GM23338 (cell line): ENCODE measurements at places on chromosomes 2 and 18.

DNA sequence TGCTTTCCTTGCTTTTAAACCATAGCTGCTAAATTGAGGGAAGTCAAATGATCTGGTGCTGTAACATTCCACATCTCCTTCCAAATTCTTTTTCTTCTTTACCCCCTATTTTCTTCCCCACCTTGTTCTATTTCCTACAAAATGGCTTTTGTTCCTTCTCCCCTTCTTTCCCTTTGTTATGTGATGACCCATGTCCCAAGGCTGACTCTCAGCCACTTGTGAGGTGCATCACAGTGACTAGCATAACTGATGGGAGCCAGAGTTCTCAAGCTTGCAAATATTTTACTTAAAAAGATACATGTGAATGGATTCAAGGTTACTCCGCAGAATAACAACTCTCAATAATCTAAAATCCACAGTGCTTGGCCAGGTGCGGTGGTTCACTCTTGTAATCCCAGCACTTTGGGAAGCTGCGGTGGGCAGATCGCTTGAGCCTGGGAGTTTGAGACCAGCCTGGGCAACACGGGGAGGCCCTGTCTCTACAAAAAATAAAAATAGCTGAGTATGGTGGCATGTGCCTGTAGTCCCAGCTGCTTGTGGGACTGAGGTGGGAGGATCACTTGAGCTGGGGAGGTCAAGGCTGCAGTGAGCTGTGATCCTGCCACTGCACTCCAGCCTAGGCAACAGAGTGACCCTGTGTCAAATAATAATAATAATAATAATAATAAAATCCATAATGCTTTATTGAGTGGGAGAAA is 100.1 kb upstream of the CERS6 start:
- peak; percentile 27 for DNase-seq

GRCh38 chr2:27965841-27966240 is 75.3 kb downstream of the BABAM2 start:
- no peak for DNase-seq

- no peak for DNase-seq
These were observed 439.7 kb downstream of the RIT2 start for GRCh38 chr18:42675810-42676209.

DNA sequence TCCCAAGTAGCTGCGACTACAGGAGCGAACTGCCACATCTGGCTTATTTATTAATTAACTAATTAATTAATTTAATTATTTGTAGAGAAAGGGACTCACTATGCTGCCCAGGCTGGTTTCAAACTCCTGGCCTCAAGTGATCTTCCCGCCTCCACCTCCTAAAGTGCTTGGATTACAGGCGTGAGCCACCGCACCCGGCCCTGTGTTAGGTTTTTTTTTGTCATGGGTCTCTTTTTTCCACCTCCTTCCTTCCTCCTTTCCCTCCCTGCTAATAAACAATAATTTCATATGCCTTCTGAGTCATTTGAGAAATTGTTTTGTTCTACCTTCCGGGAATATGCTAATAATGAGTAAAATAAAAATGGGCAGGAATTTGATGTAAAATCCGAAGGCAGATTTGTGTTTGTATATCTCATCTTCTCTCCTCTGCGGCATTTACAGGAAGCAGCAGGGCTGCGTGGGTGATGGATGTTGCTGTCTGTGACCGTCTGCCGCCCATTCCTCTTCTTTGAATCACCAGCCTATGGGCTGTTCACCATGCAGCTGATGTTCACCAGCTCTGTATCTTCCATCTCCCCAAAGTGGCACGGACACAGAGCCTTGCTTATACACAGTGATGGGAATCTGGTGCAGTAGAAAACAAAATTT is 89.9 kb downstream of the ACSL3 start:
- DNase-seq, result no peak

GRCh38 chr18:37764541-37765288 is 199.1 kb upstream of the CELF4 start:
- no peak for DNase-seq

GRCh38 chr2:215082446-215082845 is 56.0 kb downstream of the ABCA12 start:
- DNase-seq, result no peak

GRCh38 chr2:108315444-108315934 is 26.8 kb downstream of the SULT1C2 start:
- DNase-seq, result peak; percentile 7

DNA sequence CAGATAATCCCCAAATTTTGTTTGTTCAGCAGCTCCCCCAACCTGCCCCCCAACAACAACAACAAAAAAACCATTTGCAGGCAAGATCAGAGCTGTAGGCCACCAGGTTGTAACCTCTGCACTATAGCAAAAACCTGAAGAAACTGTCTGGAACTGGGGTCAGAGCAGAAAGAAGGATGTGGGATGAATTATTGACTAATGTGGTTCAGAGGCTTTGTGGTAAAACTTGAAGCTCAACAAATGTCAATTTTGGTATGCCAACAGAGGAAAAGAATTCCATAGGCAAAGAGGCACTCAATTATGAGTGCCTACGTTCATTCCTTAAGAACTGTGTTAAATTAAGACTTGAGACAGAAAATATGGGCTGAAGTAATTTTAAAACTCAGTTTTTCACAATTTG is 255.1 kb downstream of the STK39 start:
- DNase-seq, result no peak

- DNase-seq, result no peak
These were observed 31.0 kb upstream of the KCNF1 start for GRCh38 chr2:10880586-10881321.

DNA sequence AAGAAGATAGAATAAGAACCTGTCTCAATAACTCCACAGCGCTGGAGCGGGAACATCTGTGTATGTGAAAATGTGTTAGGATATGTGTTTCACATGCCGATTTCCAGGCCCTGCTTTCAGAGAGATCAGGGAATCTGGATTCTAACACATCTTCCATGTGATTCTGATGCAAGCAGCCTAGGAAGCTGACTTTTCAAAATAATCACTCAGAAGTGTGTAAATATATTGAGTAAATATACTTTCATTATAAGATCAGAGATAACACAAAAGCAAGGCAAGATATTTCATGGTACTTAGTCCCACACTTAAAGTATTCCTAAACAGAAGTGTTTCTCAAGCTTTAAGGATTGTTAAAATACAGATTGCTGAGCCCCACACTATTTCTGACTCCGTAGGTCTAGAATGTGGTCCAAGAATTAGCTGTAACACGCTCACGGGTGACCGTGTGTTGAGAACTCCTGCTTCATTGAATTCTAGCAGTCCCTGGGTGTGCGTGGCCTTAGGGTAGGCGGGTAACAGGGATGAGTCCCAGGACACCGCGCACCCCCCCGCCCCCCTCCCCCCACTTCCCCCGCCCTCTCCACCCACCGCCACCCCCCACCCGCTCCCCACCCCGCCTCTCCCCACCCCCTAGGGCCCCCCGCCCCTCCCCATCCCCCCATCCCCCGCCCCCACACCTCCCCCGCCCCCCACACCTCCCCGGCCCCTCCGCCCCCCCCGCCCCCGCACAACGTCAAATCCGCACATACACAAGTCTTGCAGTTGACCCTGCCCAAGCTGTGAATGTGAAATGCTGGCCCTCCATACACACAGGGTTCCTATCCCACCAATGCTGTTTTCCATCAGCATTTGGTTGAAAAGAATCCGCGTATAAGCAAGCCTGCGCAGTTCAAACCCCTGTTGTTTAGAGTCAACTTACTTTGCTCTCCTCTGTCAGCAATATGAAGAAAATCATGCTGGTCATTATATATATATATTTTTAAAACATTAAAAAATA is 94.2 kb upstream of the SLC39A10 start:
- peak; percentile 36 for DNase-seq

DNA sequence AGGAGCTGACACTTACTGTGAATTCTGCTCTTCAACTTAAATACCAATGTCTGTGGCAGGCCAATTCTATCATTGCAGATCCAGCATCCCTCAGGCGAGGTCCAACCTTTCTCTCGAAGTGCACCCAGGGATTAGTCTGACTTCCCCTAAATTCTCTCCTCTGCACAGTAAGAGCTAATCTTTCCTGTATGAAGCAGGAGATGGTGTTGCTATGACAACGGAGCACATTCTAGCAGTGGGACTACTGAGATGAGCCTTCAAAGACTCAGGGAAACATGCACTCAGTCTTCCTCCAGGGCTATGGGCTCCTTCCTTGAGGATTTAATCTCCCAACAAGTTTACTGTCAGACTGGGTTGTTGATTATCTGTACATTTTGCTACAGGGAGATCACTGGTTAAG is 176.3 kb downstream of the NOL4 start:
- peak; percentile 49 for DNase-seq

DNA sequence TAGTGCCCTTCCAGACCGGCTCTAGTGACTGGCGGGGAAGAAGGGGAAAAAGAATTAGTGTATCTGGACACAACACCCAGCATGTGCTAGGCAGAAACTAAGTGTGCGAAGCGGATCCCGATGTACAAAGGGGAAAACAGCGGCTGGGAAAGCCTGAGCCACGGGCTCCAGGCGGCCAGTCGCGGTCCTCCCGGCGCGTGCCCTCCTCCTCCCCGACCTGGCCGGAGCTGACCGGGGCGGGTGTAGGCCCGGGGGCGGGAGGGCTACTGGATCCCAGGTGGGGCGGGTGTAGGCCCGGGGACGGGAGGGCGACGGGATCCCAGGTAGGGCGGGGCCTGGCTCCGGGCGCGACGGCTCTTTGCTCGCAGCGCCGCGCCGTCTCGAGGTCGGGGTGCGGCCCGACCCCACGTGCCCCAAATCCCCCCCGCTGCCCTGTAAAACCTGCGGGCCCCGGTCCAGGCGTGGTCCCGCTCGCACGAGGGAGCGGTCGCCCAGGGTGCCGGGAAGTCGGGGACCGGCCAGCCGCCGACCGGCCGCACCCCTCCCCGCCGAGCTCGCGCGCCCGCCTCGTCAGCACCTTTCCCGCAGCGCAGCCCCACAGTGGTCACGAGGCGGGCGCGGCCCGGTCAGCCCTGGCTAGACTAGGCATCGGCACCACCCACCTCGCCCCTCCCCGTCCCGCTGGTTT is 48.8 kb downstream of the C2orf42 start:
- DNase-seq, result peak; percentile 78

DNA sequence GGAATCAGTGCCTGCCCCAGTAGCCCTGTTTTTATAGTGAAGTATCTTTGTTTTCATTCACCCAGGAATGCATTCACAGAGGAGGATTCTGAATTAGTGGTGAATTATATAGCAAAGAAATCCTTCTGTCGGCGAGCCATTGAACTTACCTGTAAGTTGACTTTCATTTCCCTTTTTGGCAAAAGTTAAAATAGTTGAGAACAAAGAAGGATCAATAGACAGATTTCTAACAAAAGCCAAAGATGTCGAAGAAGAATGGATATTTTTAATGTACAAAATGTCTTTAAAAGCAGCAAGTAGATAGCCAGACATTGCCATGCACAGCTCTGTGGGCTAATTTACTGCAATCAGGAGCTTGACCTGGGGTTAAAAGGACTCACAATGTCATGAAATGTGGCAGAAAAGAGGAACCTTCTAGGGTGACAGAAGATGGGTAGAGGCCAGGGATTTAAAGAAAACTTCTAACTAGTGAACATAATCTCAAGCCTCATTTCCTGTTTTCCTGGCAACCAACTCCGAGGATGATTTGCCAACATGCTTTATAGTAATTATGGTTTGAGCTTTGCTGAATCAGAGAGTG is 53.8 kb upstream of the TMEM87B start:
- DNase-seq, result no peak

GRCh38 chr18:2312440-2312839 is 258.9 kb downstream of the METTL4 start:
- DNase-seq, result no peak

DNA sequence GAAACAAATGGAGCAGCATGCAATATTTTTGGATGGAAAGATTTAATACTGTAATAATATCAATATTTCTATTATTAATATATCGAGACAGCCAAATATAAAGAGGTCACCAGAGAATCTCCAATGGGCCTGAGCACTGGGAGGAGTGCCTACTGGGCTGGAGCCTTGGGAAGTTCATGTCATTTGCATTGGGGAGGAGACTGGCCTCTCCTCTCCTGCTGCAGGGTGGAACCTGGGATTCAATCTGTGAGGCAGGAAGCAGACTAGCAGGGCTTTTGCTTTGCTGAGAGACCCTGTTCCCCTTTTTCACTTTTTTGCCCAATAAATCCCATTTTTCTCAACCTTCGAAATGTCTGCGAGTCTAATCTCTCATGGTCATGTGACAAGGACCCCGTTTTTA is 390.6 kb upstream of the CYRIA start:
- DNase-seq, result peak; percentile 21

GRCh38 chr18:10726198-10727068 is 200.6 kb downstream of the NAPG start:
- no peak for DNase-seq

DNA sequence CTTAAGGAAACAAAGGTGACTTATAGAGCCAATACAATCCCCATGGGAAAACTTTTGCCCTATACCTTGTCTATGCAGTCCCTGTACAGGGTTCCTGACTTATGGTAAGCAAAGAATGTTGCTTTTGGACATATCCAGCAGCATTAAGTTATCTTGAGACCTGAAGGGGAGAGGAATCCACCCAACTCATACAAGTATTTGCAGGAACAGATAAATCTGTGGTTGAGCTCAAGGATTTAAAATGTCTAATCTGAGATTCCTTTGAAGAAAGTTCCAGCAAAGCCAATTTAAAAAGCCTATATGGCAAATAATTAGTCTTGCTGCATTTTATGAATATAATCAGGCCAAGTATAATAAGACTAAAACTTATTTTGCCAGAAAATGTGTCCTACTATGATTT is 739.5 kb upstream of the CDH2 start:
- DNase-seq, result no peak

DNA sequence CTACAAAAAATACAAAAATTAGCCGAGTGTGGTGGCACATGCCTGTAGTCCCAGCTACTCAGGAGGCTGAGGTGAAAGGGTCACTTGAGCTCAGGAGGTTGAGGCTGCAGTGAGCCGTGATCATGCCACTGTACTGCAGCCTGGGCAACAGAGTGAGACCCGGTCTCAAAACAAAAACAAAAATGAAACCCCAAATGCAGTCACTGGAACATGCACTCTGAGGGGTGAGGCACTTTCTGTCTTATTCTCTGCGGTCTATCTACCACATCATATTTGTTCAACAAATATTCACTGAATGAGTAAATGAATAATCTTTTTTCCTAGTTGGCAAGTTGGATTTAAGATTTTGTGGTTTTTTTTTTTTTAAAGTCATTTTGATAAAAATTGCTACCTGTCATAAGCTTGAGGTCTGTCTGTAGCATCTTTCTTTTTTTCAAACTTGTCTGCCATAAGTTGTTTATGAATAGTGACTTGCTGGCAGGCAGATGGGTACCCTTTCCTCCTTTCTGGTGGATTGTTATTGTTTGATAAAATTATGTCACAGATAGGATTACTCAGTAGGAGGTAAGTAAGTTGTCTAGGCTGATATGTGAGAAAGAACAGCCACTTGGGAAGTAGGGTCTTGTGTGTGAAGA is 11.8 kb downstream of the CHRNA1 start:
- no peak for DNase-seq

GRCh38 chr2:72198532-72199241 is 51.0 kb upstream of the CYP26B1 start:
- no peak for DNase-seq

- no peak for DNase-seq
These were observed 101.2 kb downstream of the MCFD2 start for GRCh38 chr2:46814160-46814961.

GRCh38 chr2:86053166-86053565 is 52.5 kb downstream of the POLR1A start:
- no peak for DNase-seq
